ENCODE measurements at places on chromosomes 2 and 18. TPM values are rescaled to one million over a fixed set of nuclear protein-coding genes. Genes with fewer than 3 reads are reported as not detected.

GRCh38 chr18:55088000-55088401 lies 128.7 kb upstream of the CCDC68 start:
- DNase-seq: no peak

TMEM169 gene
- total RNA-seq: 0.71 TPM

ALKAL2 gene
- total RNA-seq: 1.4 TPM

- no peak for DNase-seq
Observed at GRCh38 chr2:8458503-8459459, 223.1 kb upstream of the ID2 start.

TMEFF2 gene
- 18.1 TPM for total RNA-seq

GPR35 gene
- 6.0 TPM for total RNA-seq
